ENCODE measurements at places on chromosomes 3 and 15.

DNA sequence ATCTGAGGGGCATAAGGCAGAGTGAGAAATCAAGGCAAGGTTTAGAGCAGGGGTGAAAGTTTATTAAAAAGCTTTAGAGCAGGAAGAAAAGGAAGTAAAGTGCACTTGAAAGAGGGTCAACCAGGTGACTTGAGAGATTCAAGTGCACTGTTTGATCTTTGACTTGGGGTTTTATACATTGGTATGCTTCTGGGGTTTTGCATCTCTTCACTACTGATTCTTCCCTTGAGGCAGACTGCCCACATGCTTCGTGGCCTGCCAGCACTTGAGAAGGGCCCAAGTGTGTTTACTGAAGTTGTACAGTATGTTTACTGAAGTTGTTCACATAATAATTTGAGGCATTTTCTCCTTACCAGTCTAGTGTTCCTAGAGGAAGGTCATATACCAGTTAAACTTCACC is 367.0 kb upstream of the UBE2E2 start:
- DNase-seq, result peak; percentile 56

DNA sequence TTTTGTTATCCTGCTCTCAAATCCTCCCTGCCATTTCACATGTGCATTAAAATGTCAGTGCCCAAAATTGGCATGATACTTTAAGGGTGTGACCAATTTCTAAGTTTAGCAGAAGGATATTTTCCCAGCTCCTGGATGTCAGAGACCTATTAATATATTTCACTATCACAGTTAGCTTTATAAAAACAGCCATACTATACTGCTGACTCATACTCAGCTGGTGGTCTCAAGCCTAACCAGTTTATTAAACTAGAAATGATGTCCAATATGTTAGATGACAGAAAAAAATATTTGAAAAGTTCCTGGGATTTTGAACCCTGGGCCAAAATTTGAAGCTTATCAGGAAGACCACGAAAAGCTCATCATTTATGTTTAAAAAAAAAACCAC is 60.9 kb upstream of the ZNF280D start:
- no peak for DNase-seq

- DNase-seq, result no peak
These were observed 1303.7 kb upstream of the CADM2 start for GRCh38 chr3:83655083-83655482.

- DNase-seq, result no peak
These were observed 73.5 kb upstream of the SCN5A start for GRCh38 chr3:38722781-38723568.

GRCh38 chr15:33975022-33975565 is 6.8 kb downstream of the CHRM5 start:
- peak; percentile 13 for DNase-seq

GRCh38 chr3:113560831-113561623 is 28.7 kb downstream of the SIDT1 start:
- DNase-seq, result peak; percentile 94

DNA sequence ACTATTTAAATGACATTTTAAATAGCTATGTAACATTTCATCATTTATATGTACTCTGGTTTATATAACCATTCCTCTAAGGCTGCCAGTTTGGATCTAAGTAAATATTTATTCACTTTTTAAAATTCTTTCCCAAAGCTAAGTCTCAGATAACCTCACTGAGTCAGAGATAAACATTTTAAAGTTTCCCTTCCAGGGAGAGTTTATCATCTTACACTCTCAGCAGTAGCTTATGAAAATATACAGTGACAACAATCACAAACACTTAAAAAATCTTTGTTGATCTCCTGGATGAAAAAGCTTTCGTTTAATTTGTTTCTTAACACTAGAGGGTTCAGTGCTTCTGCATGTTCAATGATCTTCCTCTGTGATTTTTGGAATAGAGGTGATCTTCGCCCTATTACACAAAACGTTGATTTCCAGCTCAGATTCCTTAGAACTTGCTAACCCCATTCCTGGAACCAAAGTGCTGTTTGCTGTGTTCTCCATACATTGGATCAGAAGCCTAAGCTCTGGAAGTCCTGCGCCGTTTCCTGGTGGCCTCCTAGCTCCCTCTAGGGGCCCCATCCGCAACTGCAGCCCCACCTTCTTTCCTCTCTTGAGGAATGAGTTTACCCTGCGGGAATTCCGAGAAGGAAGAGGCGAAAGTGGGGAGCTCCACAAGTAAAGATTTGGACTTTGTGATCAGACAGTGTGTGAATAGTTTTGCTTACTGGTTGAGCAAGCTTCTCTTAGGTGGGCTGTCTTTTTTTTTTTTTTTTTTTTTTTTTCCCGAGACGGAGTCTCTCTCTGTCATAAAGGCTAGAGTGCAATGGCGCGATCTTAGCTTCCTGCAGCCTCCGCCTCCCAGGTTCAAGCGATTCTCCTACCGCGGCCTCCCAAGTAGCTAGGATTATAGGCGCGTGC is 29.3 kb upstream of the SACM1L start:
- DNase-seq, result peak; percentile 45

DNA sequence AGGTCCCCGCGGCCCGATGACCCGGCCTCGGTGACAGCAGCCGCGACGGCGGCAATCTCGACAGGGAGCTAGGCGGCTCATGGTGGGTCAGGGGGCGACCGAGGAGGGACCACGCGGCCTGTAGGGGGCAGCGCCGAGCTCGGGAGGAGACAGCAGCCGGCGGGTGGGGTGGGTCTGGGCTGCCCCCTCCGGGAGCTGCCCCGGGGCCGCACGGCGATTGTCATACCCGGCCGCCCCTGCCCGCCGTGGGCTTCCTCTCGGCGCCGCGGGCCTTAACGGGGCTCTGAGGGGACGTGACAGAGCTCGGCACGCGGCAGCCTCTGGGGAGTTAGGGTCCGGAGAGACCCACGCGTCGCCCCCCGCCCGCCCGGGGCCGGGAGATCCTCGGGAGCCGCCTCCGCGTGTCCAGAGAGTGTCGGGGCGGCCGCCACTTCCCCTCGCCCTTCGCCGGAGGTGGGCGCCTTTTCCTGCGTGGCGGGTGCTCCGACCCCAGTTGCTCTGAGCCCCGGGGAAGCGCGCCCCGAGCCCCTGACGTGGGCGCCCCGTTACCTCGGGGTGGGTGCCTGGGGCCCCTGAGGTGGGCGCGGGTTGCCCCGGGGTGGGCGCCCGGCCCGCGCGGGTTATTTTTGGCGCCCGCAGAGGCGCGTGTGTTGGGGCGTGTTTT is 539 bp upstream of the PLCL2 start:
- no peak for DNase-seq

DNA sequence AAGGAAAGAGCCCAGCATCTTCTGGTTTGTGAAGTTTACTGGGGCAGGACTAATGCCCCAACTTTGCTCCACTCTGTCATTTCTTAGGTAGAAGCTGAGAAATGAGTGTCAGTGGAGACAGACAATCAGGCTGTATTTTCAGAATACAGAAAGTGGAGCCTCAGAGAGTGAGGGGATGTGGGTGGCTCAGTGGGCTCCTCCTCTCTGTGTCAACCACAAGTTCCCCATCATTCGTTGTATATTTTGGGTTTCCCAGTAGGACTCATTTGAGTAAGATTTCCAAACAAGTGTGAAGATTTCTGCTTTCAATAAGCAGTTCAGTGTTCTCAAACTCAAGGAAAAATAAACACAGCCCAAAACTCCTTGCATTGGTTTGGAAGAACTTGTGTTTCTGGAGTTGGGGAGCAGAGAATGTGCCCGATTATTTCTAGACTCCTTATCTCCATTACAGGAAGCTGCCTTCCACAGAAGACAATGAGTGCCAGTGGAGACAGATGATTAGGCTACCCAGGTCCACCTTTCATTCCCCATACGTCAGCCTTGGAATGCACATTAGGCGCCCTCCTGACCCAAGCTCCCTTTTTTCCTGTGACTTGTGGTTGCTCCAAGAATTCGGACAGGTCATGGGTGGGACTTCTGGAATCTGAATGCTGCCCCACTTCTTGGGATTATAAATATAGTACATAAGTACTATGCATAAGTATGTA is 792.1 kb upstream of the LMCD1 start:
- DNase-seq, result no peak

DNA sequence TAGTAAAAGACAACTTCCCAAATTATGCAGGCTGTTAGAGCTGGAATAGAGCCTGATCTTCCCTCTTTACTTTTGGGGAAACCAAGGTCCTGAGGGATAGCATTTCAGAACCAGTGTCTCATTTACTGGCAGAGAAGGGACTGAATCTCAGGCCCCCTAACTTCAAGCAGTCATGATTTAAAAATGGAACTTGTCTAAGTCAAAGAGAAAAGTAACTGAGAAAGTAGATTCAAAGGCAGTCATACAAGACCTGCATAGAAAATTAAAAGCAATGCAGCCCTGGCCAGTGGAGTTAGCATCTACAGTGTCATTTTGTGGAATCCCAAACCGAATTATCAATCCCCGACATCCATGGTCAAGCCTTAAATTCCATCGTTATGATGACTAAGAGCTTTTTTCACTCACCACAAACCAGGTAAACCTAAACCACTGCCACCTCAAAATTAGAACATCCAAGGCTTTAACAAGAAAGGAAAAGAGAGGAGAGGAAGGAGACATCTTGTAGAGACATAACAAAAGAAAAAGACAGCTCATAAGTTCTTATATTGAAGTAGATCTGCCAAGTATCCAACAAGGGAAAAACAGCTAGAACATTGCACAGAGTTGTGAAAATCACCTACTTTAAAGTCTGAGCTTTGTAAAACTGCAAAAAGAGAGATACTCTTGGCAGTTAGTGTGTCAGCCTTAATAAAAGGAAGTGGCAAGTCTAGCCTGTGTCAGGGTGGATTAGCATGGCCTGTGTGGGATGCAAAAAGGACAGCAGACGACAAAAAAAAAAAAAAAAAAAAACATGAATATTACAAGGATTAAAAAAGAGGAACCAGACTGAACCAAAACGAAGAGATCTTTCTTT is 54.1 kb upstream of the CCR2 start:
- DNase-seq, result no peak

DNA sequence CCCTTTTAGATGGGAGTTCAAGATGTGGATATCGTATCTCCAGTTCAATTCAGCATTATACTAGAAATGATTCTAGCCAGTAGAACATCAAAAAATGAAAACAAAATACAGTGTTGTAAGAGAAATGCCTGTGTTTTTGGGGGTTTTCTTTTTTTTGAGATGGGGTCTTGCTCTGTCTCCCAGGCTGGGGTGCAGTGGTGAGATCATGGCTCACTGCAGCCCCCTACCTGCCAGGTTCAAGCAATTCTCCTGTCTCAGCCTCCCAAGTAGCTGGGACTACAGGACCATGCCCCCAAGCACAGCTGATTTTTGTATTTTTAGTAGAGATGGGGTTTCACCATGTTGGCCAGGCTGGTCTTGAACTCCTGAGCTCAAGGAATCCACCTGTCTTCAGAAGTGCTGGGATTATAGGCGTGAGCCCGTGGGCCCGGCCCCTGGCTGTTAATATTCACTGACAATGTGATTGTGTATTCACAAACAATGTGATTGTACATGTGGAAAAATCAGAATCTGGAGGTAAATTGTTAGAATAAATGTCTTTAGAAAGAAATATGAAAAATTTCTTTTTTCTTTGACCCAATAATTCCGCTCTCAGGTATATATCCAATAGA is 59.0 kb downstream of the ARIH1 start:
- no peak for DNase-seq

- no peak for DNase-seq
These were observed 33.3 kb upstream of the SFMBT1 start for GRCh38 chr3:53079147-53079546.

- DNase-seq, result peak; percentile 90
These were observed 196.2 kb upstream of the CFAP20DC start for GRCh38 chr3:59245859-59246501.
